ENCODE measurements at places on chromosomes 11 and 22.
A peak's percentile ranks its signal among the peaks of the same experiment; 100 is the strongest.

GRCh38 chr11:58927393-58928106, 11.7 kb upstream of the GLYATL1 start:
- peak; percentile 9 for DNase-seq

- peak; percentile 23 for DNase-seq
Measured at GRCh38 chr11:95584180-95584579, 205.4 kb downstream of the FAM76B start.

DNA sequence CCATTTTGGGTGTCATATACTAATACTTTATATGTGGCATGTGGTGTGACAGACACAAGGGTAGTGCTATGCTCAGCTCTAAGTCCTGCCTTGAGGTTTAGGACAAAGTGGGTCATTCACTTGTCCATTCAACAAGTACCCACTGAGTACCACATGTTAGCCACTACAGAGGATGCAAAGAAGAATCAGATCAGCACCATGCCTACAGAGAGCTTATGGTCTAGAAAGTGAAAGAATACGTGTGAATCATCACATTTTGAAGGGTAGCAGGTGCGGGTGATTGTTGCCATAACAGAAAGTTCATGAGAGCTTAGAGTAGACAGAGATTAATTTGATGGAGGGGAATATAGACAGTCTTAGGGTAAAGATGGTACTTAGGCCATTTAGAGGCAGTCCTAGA, 18.3 kb downstream of the CLMP start:
- no peak for DNase-seq

- no peak for DNase-seq
Measured at GRCh38 chr11:119295178-119295577, 21.8 kb downstream of the MCAM start.

- peak; percentile 42 for DNase-seq
Measured at GRCh38 chr11:70210051-70210501, 7.0 kb downstream of the FADD start.

GRCh38 chr22:35870517-35871293, 153.0 kb downstream of the APOL5 start:
- no peak for DNase-seq

Data from fibroblast of the conjunctiva (primary cell).